ENCODE measurements at places on chromosomes 3 and 15. TPM values are rescaled to one million over a fixed set of nuclear protein-coding genes. Genes with fewer than 3 reads are reported as not detected.

DNA sequence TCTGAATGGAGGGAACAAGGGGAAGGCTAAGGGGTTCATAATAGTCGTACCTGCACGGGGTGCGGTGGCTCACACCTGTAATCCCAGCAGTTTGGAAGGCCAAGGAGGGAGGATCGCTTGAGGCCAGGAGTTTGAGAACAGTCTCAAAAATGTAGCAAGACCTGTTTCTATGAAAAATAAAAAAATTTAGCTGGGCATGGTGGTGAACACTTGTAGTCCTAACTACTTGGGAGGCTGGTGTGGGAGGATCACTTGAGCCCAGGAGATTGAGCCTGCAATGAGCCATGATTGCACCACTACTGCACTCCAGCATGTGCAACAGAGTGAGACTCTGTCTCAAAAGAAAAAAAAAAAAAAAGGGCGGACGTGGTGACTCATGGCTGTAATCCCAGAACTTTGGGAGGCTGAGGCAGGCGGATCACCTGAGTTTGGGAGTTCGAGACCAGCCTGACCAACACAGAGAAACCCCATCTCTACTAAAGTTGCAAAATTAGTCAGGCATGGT is 17.9 kb upstream of the HDAC11 start:
- H3K36me3 ChIP-seq, result no peaks in the 10 kb centered on the region
- peaks cover 17% of the 10 kb centered on the region for H3K27me3 ChIP-seq
- H3K4me3 ChIP-seq, result no peak overlapping the region

DNA sequence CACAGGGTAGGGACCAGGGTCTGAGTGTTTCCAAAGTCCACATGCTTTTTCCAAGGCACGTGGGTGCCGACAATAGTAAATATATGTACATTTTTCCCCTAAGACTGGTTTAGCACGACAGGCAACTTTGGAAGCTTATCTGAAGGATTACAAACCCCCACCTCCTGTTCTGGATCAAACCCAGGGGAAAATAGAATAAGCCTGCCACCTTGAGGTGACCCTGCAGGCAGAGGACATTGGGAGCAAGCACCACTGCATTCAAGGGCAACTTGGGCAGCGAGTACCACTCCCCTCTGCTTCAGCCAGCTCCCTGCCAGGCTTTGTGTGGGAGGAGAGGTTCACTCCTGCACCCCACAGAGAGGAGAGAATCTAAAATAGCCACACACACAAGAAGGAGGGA is 44.8 kb downstream of the KBTBD12 start:
- H3K27ac ChIP-seq, result no peak overlapping the region
- no peak overlapping the region for H3K4me3 ChIP-seq
- no peaks in the 10 kb centered on the region for H3K27me3 ChIP-seq
- no peaks in the 10 kb centered on the region for H3K36me3 ChIP-seq

DNA sequence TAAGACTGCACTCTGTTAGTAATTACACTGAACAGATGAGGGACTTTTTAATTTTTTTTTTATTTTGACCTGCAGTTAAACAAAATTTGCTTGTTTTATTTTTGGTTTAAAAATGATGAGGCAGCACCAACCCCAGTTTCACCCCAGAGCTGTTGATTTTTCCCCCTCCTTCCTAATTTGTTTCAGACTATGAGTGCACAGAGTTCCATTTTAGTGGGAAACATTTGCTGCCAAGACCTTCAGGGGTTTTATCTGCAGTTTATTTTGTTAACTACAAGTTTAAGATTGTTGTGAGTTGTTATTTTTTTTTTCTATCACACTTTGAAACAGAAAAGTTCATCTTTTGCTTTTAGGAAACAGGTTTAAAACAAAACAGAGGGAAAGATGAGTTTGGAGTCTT is 455.9 kb upstream of the NR2F2 start:
- H3K27ac ChIP-seq, result no peak overlapping the region
- no peak for DNase-seq
- no peaks in the 10 kb centered on the region for H3K4me1 ChIP-seq
- H3K4me3 ChIP-seq, result no peak overlapping the region
- H3K27me3 ChIP-seq, result no peaks in the 10 kb centered on the region
- H3K36me3 ChIP-seq, result no peaks in the 10 kb centered on the region

DNA sequence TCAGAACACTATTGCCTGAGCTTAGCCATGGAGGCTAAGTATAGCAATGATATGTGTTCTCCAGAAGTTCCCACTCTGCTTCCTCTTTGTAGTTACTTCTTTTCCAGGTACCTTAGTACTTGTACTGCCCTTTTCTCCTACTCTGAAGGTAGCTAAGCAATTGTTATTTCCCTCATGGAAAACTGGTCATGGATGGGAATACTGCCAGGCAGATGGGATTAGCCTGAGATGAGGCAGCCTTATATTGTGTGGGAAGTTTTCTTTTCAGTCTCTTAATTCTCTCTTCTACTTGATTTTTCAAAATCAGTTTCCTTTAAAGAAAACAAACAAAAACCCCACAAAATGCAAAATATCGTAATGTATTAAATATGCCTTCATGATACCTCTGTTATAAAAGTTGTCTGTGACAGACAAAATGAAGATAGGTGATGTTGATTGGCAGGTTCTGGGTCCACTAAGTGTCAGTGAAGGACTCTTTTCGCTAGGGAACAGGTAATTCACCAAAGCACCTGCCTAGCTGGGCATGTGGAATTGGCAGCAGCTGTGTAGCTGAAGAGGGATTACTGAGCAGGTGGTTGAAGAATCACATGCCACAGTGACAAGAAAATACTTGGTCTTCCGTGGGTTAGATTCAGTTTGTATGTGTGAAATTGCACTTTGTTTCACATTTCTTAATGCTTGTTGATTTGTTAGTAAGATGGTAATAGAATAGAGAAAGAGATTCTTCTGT is 4.1 kb downstream of the ZNF609 start:
- H3K27ac ChIP-seq, result no peak overlapping the region
- H3K36me3 ChIP-seq, result 0 out of 2 replicates have a peak, but pooled peaks cover 2% of the 10 kb centered on the region
- no peaks in the 10 kb centered on the region for H3K27me3 ChIP-seq
- no peak overlapping the region for H3K4me3 ChIP-seq
- H3K4me1 ChIP-seq, result peaks cover 18% of the 10 kb centered on the region
- no peak for DNase-seq

DNA sequence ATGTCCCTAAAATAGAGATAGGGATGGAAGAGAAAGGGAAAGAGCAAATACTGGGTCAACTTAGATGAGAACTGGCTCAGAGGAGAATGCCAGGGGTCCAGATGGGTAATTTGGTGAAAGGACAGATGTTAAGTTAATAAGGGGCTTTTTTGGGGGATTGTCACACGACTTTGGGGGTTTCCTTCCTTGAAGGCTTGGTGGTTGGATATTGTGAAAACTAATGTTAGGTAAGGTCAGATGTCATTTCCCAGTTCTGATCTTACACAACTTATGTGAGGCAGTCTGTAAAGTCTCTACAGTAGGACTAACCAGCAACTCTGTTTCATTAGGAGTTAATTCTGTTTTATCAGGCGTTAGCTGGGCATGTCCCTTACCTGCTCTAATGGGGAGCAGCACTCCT is 231.1 kb downstream of the NR2F2 start:
- no peaks in the 10 kb centered on the region for H3K36me3 ChIP-seq
- no peak overlapping the region for H3K27ac ChIP-seq
- no peaks in the 10 kb centered on the region for H3K4me1 ChIP-seq
- DNase-seq, result no peak
- H3K27me3 ChIP-seq, result no peaks in the 10 kb centered on the region

DNA sequence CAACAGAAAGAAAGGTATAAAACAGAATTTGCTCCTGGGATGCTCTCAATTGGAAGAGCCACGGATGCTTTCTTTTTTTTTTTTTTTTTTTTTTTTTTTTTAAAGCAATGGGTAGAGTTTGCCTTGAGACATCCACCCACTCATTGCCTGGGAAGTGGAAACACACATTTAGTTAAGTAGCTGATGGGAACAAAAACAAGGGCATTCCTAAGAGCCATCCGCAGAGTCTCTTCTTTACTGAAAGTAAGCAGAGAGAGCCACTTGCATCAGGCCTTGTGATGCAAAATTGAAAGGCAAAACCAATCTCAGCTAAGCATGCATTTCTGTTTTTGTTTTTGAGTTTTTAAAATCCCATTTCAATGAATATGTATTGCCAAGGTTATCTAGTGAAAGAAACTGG is 787.9 kb upstream of the LMCD1 start:
- no peak overlapping the region for H3K27ac ChIP-seq
- H3K4me3 ChIP-seq, result no peak overlapping the region
- H3K4me1 ChIP-seq, result no peaks in the 10 kb centered on the region
- no peaks in the 10 kb centered on the region for H3K27me3 ChIP-seq

Gene DRD3
- polyA plus RNA-seq, result not detected

Gene CPNE9
- 0.03 TPM for polyA plus RNA-seq

Gene NEK10
- 1.0 TPM for polyA plus RNA-seq

Gene TRIM42
- not detected for polyA plus RNA-seq

Measured in SK-N-SH (cell line).